ENCODE measurements at places on chromosomes 7 and 10. TPM values are rescaled to one million over a fixed set of nuclear protein-coding genes. Genes with fewer than 3 reads are reported as not detected.
A peak's percentile ranks its signal among the peaks of the same experiment; 100 is the strongest.

- no peak for DNase-seq
Measured at GRCh38 chr10:101559596-101560297, 28.3 kb downstream of the POLL start.

- peak; percentile 28 for DNase-seq
Measured at GRCh38 chr10:63346015-63346441, 119.7 kb downstream of the JMJD1C start.

- DNase-seq, result no peak
Measured at GRCh38 chr7:80830010-80830409, 88.8 kb downstream of the SEMA3C start.

DNA sequence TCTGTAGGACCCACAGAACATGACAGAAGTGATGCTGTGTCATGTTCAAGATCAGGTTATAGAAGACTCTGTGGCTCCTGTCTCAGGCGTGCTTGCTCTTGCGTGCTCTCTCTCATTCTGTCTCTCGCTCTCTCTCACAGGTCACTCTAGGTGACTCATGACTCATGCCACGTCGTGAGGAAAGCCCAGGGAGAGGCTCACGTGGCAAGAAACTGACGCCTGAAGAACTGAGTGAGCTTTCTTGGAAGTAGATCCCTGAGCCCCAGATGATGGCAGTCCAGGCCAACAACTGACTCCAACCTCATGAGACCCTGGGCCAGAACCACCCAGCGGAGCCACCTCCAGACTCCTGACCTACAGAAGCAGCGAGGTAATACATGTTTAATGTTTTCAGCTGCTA is 103.3 kb downstream of the DNMBP start:
- peak; percentile 92 for DNase-seq

- no peak for DNase-seq
Measured at GRCh38 chr7:18461785-18462467, 33.6 kb upstream of the HDAC9 start.

CLIP2 gene
- total RNA-seq, result 55.7 TPM

Measured in fibroblast of villous mesenchyme (primary cell).